Esophagus squamous epithelium (tissue), 5 donors: ENCODE measurements at places on chromosomes 12 and 14.

GRCh38 chr14:93114068-93114710 lies 1.5 kb downstream of the ITPK1 start:
- DNase-seq, result no peak

DNA sequence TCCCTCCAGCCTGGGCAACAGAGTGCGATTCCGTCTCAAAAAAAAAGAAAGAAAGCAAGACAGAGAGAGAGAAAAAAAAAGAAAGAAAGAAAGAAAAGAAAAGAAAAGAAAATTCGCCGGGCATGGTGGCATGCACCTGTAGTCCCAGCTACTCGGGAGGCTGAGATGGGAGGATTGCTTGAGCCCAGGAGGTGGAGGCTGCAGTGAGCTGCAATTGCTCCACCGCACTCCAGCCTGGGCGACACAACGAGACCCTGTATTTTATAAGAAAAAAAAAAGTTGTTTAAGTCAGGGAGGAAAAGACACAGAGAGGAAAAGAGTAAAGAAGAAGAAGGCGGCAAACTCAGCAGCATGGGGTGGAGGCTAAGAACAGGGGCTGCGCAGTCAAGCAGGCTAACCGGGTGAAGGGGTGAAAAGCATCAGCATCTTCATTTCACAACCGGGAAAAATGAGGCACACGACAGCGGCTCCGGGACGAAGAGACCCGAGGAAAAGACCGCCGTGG lies 557 bp upstream of the FICD start:
- no peak for DNase-seq

GRCh38 chr12:106897082-106897481 lies 58.6 kb upstream of the TMEM263 start:
- no peak for DNase-seq

DNA sequence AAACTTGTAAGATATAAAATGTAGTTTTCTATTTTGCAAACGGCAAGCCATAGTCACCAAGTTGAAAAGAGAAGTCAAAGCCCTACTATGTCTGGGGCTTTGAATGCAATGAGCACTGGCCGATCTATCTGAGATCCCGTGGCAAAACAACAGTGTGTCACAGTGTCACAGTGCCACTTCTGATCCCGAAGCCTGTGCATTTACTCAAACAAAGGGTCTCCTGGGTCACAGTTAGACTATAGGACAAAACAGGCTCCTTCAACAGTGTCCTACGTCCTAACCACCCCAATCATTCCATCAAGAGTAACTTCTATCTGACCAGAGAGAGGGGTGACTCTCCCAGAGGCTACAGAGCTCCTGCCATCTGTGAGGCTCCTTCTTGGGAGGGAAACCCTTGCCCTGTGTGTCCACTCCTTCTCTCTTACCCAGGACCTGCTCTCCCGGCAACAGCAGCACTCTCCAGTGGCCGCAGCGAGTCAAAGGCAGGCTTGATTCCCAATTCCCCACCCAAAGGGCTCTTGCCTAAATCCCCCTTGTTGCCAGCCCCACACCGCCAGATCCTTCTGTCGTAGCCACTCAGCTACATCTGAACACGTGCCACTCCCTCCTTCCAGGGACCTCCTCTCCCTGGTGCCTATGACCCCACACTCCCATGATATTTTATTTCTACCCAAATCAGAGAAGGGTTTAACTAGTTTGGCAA lies 14.0 kb upstream of the SELPLG start:
- DNase-seq, result no peak

- no peak for DNase-seq
Measured at GRCh38 chr12:57897286-57897974, 43.9 kb upstream of the ATP23 start.

DNA sequence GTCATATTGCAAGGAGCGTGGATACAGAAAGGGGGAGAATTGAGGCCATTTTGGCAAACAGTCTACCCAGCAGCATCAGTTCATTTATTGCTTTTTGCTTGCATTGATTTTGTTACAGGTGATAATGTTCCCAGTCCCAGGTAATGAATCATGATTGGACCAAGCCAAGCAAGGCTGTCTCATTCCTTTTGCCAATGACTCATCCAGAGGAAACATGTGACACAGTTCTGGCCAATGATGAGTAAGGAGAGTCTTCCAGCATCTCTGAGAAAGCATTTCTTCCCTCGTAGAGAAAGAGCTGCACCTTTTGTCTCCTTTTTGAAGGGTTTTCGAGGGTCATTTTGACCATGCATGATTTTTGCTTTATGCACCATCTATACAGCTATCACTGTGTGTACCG lies 68.2 kb downstream of the SLC15A4 start:
- no peak for DNase-seq

DNA sequence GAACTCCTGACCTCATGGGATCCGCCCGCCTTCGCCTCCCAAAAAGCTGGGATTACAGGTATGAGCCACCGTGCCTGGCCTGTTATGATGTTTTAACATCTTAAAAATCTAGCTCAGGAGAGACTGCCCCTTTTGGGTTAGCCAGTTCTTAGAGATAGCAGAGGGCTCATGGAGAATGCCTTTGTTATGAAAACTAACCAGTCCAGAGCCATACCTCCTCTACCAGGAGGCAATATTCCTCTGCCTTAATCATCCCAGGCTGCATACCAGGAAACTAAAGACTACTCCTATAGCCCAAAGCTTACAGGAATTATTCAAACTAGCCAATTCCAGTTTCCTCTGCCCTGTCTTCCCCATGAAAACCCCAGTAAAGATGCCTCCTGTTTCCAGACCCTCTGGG lies 96.0 kb upstream of the MDM1 start:
- DNase-seq, result no peak

DNA sequence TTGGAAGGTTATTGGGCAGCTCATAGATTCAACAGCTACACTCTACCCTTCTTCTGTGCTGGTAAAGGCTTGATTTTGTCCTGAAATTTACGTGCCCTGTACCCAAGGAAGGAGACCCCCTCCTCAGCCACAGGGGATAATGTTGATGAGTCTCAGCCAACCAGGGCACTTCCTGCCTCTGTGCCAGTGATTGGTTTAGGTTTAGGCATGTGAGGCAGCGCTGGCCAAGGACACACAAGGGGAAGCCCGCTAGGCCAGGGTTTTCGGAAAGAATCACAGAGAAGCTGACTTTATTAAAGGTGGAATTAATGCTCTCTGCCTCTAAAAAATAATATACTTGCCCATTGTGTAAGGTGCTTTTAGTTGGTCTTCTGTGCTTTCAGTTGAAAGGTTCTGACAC lies 15.4 kb upstream of the CTDSP2 start:
- DNase-seq, result no peak

- DNase-seq, result no peak
Measured at GRCh38 chr12:25241167-25242020, 9.3 kb downstream of the KRAS start.

DNA sequence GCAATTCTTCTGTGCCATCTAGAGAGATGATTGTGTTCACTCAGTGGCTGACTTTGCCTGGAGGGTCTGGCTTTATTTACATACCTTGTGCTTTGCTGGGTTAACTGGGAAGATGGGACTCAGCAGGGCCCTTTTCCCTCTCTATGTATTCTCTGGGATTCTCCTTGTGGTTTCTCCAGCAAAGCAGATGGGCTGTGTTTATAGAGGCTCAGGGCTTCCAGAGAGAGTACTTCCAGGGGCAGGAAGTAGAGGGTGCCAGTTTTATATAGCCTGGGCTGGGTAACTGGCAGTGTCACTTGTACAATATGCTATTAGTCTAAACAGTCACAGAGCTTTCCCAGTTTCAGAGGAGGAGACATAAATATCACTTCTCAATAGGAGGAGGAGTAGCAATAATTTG lies 509.9 kb downstream of the DIO2 start:
- DNase-seq, result no peak

DNA sequence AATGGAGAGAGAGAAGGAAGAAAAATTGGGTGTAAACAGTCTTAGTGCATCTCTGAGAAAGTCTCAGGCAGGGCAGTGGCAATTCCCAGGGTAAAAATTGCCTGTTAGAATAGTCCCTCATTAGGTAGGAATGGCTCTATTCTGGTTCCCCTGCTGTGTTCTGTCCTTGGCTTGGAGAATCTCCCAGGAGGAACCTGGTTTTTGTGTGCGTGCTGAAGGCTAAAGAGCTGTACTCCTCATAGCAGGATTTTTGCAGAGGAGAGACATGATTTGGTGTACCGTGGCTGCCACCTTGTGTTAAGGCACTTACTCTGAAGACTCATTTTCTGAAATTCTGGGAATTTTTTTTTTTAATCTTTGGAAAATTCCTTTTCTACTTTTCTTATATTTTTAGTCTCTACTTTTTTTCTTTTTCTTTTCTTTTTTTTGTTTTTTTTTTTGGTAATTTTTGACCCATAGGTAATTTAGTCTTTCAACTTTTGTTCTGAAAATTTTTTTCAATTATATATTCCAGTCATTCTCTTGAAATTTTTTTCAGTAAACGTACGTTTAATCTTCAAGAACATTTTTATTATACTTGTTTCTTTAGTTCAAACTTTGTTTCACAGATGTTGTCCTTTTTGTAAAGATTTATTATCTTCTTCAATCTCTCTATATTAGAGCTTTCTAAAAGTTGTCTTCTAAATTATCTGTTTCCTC lies 63.8 kb downstream of the FBXO33 start:
- no peak for DNase-seq

DNA sequence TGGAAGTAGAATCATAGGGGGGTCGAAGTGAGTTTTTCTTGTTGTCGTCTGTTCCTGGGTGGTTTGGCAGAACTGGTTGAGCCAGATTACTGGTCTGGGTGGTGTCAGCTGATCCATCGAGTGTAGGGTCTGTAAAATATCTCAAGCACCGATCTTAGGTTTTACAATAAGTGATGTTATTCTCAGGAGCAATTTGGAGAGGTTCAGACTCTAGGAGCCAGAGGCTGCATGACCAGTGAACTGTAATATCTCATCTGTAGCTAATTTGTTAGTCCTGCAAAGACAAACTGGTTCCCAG lies 9.7 kb upstream of the SERPINA1 start:
- no peak for DNase-seq
